ENCODE measurements at places on chromosomes 2 and 18.

GRCh38 chr2:63435070-63435469 is 153.2 kb downstream of the WDPCP start:
- no peak for DNase-seq

DNA sequence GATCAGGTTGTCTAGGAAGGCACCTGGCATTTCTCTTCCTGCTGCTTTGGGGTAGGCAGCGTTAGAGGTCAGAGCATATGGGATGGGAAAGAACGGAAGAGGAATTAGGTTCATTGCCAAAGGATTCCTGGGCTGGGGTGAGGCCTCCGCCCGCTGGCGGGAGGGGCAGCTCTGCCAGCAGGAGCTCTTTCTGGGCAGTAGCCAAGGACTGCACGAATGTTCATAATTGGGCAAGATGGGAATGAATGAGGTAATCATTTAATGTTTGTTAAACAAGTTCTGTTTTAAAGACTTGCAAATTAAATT is 253.9 kb downstream of the AGAP1 start:
- no peak for DNase-seq

- no peak for DNase-seq
Measured at GRCh38 chr2:63788071-63788470, 53.6 kb upstream of the UGP2 start.

GRCh38 chr2:196259507-196260481 is 88.4 kb upstream of the STK17B start:
- DNase-seq, result no peak

- DNase-seq, result no peak
Measured at GRCh38 chr2:79952616-79953015, 351.9 kb downstream of the LRRTM1 start.

DNA sequence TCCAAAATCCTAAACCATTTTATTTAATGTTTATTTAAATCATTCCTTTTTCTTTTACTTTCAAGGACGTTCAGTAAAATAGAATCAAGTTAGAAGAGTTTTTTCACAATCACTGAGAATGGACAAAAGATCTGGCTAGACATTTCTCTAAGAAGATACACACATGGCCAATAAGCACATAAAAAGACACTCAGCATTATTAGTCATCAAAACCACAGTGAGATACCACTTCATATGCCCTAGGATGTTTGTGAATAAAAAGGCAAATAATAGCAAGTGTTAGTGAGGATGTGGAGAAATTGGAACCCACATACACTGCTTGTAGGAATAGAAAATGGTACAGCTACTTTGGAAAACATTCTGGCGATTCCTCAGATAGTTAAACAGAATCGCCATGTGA is 76.1 kb downstream of the RHBDD1 start:
- no peak for DNase-seq

DNA sequence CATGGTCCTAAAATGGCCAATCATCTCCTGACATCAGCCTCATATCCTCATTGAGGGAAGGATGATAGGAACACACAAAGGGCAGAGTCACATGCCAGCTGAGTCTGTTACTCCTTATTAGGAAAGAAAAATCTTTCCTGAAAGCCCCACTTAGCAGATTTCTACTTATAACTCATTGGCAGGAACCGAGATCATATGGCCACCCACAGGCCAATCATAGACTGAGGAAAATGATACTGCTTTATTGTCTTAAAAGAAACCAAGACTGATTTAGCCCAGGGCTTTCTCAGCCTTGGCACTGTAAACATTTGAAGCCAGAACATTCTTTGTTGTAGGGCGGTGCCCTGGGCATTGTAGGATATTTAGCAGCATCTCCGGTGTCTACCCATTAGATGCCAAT is 18.7 kb downstream of the GKN2 start:
- no peak for DNase-seq

- DNase-seq, result no peak
Measured at GRCh38 chr18:25186871-25187270, 165.1 kb downstream of the ZNF521 start.

GRCh38 chr2:15861898-15862297 is 78.5 kb upstream of the MYCN start:
- no peak for DNase-seq

- no peak for DNase-seq
Measured at GRCh38 chr18:11494107-11494506, 115.3 kb upstream of the SLC35G4 start.

- no peak for DNase-seq
Measured at GRCh38 chr2:72863046-72863445, 24.2 kb upstream of the SPR start.

DNA sequence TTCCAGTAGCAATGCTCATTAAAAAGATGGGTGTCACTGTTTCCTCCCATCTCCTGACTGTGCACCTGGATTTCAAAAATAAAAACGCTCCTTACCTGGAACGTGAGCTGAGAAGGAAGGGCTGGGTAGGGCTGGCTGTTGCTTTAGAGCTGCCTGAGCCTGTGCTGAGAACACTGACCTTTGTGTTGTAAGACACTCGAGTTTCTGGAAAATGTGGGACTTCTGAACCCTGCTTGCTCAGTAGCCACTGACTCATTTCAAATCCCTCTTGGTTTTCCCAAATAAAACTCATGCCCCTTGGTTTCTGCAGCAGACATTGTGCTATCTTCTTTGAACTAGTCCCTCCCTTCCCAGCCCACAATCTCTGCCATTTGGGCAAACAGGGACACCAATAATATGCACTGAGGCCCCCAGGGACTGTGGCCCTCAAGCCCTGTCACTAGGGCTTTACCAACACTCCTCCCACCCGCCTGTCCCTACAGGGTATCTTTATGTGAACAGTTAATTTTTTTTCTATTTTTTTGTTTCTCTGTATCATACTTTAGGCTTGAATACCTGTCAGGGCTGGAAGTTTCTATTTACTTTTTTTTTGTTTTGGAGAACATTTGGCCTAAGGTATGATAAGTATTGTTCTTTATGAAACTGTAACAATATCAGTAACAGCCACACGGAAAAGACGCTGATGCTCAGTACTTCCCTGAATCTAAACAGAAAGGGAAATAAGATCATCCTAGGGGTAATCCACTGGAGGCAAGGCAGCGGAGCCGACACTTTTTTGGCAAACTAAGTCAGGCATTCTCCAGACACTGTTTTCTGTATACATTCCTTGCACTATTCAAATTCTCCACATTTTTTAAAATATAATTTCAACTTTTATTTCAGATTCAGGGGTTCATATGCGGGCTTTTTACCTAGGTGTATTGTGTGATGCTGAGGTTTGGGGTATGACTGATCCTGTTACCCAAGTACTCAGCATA is 280.2 kb downstream of the STK39 start:
- DNase-seq, result no peak

DNA sequence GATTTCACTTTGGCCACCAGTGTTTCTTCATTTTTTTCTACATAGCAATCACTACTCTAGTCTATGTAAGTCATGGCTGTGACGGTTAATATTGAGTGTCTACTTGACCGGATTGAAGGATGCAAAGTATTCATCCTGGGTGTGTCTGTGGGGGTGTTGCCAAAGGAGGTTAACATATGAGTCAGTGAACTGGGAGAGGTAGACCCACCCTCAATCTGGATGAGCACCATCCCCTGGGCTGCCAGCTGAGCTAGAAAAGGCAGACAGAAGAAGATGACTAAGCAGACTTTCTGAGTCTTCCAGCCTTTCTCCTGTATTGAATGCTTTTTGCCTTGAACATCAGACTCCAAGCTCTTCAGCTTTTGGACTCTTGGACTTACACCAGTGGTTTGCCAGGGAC is 265.0 kb upstream of the SLC8A1 start:
- no peak for DNase-seq

DNA sequence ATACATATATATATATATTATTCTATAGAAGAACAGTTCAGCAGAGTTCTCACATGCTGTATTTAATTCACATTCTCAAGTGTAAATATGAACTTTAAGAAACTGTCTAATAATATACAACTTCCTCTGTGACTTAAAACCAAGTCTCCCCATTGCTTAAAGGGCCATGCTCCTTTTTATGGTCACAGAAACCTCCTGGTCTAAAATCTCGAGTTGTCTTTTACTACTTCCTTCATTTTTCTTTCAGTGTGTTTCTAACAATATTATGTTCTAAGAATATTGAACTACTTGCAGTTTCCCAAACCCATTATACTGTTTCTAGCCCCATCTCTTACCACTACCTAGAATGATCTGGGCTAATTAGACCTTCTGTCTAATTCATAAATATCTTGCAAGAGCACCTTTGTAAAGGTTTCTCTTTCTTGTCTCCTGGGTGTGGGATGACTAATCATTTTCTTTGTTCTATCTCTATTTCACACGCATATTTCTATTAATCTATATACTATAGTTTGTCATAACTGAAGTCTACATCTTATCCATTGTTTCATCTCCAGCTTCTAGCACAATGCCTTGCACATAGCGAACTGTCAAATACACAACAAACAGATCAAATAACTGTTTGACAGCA is 48.8 kb downstream of the ERBB4 start:
- no peak for DNase-seq

DNA sequence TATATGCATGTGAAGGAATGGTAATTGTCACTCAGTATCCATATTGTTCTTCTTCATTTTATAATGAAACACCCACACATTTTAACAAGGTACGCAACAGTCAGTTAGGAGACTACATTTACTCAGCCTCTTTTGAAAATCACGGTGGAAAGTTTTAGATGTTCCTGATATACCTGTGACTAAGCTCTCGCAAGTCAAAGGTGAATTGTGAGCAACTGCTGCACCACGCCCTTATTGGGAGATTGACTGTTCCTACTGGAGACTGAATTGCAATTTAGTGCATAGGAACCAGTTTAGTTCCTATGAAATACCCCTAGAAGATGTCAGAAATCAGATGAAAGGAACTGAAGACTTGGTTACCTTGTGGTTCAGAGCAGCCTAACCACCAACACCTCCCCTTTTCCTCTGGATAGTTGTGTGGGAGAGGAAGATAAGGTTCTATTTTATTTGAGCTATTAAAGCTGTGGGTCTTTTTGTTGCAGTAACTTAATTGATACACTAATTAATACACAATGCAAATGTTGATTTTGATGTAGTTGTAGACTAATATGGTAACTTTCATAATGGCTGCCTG is 1280.5 kb upstream of the CDH2 start:
- no peak for DNase-seq

DNA sequence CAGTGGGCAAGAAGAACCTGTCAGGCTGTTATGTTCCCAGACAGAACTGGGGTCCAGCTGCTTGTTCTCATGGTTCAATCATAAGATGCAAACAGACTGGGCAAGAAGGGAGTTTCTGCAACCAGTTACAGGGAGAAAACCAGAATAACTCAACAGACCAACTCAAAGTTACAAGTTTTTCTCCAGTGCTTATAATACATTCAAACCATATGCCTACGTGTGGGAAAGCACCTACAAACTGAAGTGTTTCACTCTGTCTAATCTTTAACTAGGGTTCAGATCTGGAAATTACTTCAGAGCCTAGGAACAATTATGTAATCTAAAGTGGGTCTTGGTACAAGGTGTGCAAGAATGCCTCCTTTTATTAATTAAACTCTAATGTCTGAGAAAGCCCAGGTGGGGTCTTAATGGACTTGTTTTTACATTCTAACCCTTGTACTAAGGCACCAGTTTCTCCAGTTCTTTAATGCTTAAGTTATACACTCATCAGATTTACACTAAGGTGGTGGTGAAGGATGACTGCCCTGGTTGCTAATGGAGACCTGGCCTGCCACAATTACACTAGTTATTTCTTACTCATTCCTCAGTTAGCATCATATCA is 951.9 kb downstream of the TSN start:
- DNase-seq, result no peak

- no peak for DNase-seq
Measured at GRCh38 chr2:99988599-99988998, 153.8 kb downstream of the AFF3 start.

GRCh38 chr18:79612291-79613108 is 67.1 kb upstream of the CTDP1 start:
- no peak for DNase-seq

DNA sequence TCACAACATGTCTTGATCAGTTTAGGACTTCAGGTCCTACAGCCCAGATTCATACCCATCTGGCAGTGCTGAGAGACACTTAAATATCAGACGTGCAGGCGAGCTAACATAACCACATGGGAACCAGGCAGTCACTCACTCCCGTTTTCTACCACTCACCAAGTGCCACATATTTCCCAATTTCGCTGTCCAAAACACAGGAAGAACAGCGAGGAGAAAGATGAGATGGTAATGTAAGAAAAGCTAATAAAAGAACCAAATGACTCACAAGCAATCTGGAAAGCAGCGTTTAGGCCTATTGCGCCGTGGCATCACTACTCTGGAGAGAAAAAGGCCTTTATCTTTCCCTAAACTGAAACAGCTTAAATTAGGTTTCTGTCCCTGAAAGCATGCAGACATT is 647.8 kb upstream of the SLC39A10 start:
- no peak for DNase-seq

DNA sequence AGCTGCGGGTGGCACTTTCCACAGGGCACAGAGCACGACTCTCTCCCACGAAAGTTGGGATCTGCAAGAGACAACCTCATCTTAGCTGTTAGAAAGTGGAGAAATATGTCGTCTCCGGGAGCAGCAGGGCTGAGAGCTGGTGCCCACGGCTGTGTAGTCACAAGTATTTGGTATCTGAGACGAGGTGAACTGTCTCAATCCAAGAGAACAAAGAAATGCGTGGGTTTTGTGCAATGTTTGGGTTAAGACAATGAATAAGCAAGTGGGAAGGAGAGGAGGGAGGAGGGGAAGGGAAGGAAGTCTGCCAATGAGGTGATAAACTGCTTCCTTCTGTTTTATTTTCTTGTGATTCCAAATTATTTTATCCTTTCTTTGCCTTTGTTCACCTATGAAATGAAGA is 18.0 kb downstream of the DYTN start:
- DNase-seq, result no peak

DNA sequence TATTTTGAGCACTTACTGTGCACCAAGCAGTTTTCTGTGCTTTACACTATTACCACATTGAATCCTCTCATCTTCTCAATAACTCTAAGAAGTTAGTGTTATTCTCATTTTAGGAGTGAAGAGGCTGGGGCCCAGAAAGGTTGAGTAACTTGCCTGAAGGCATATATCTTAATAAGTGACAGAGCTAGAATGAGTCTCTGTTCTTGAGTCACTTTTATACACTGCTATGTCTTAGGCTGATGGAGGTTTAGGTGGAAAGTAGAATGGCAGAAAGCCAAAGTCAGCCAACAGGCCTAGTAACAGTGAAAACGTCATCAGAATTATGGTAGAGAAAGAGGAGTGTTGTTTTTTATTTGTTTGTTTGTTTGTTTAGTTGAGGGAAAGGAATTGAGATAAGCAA is 27.9 kb upstream of the RPE start:
- no peak for DNase-seq

DNA sequence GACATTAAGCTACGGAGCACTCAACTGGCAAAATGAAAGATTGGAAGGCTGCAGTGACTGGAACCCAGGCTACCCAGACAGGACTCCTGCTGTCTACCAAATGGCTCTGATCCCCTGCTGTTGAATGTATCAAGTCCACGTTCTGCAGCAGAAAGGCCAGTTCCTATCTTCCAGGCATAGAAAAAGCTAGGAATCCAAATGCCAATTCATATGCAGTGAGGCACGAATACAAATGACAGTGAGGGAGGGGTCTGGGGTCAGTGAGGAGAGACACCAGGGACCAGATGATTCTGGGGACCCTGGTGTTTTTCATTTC is 5.3 kb downstream of the NRP2 start:
- no peak for DNase-seq

GRCh38 chr18:13606604-13607254 is 119.6 kb downstream of the FAM210A start:
- DNase-seq, result no peak

GRCh38 chr2:7009207-7009911 is 92.1 kb downstream of the RNF144A start:
- DNase-seq, result no peak

GRCh38 chr2:3547915-3548314 is 10.2 kb downstream of the RNASEH1 start:
- no peak for DNase-seq

Measured in NCI-H1930 (cell line).